NCI-H446 (cell line): ENCODE measurements at places on chromosomes 12 and 14.

GRCh38 chr14:87343652-87344051 lies 649.3 kb downstream of the GALC start:
- DNase-seq = no peak

DNA sequence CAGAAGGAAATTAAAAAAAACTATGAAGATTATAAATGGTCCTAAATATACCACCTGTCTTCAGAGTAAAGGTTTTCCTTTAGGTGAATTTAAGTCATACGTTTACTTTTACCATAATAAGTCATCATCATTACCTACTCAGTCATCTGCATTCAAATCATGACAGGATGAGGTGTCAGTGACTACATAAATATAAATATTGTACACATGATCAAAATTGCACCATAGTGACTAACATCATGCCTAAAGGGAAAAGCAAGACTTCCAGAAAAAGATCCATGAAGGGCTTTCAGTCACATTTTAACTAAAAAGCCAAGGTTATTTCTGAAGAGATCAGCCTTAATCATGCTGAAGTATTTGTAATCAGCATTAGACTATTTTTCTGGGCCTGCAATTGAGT lies 759.9 kb upstream of the FLRT2 start:
- DNase-seq = no peak

DNA sequence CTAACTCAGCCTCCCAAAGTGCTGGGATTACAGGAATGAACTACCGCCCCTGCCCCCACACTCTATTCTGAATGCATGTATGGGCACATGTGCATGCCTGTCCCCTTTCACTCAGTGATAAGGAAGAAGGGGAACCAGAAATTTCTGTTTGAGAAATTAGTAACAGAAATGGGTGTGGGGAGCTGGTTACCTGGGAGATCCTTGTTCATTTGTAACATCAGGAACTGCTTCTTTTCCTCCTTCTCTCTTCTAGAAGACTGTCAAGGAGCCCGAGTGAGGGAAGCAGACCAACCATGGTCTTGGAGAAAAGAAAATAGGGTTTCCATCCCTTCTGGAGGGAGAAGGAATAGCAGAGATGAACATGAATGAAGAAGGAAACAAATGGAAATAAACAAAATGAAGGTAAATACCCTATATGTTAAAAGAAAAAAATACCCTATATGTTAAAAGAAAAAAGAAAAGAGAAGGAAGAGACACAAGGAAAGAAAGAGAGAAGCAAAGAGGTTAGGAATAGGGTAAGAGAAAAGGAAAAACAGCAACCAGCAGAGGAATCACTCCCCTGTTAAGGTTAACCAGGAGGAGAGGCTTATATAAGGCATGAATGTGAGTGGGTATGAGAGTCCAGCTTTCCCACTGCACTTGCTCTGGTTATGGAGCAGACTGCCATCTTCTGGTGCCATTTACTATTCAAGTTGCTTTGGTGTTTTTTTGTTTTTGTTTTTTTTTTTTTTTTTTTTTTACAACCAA lies 3.3 kb downstream of the PPP1R3E start:
- no peak for DNase-seq

DNA sequence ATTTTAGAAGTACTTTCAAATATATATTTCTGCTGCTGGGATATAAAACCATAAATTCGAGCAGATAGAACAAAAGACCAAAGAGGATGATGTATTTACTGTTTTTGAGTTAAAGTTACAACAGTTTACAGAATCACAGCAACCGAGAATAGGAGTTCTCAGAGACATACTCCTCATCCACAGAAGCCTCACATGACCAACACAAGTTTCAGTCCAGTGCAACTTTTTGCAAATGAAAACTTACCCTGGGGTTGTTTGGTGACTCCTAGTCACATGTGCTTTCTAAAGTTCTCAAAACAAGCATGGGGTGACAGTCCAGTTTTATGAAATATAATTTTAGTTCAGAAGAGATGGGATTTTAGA lies 117.1 kb downstream of the PRKCH start:
- no peak for DNase-seq

DNA sequence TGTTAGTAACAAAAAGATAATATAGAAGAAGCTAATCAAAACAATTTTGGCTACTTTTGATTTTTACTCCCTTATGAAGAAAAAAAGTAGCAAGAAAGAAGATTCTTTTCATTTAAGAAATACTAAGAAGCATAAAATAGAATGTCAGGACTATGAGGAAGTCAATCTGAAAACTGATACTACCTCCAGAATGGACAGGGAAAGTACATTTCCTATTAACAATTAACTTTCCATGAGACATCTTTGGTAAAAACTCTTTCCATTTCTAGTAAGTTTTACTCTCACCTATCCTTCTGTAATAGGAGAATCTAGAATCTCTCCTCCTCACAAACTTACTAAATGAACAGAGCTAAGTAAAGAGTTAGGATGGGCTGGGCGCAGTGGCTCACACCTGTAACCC lies 51.3 kb upstream of the NPFF start:
- DNase-seq = no peak
